ENCODE measurements at places on chromosomes 1 and 21.
A peak's percentile ranks its signal among the peaks of the same experiment; 100 is the strongest.

DNA sequence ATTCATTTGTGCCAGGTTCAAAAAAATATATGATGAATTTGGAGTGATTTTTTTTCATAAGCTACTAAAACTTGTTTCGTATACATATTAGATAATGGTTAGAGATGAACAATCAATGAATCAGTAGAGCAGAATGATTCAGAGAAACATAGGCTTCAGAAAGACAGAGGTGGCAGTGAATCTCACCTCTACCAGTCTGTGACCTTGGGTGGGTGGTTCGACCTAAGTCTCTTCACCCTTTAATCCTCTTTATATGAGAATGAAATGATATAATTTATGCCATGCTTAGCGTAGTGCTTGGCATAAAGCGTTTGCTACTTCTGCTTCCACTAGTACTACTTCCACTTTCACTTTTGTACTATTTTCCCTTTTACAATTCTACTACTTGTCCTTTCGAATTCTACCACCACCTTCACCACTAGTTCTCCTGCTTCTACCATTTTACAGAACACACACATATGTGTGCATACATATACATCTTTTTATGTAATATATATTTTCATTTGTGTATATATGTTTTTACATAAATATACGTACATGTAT is 45.1 kb downstream of the FYB2 start:
- DNase-seq: no peak

DNA sequence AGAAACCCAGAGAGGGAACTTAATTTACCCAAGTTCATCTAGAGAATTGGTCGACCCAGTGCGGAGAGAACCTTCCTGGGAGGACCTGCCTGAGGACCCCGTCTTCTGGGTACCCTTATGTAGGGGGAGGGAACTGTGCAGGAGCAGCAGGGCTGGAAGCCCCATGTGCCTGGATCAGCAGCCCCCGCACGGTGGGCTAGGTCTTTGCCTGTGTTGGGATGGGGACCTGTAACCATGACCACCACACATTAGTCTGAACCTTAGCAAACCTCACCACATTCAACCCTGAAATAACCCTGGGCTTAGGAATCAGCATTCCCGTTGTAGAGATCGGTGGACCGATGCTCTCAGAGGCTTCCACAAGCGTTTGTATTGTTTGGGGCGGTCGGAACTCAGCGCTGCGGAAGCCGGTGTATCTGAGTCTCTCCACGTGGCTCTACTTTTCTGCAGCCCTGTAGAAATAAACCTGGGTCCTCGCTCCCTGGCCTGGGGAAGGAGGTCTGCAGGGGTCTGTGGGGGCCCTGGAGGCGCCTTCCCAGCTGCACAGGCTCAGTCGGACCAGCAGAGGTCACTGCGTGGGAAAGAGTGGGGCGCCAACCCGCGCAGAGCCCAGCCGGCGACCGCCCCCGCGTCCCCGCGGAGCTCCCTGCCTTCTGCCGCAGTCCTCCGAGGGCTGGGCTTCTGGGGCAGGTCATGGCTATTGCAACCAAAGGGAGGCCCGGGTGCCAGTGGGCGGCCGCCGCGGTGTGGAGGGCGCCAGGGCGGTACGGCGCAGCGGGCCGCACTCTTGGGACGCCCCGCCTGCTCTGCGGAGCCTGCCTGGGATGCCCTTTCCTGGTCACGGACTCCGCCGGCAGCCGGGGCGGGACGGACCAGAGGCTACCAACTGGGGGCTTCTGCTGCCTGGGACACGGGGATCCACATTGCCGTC is 36.2 kb upstream of the KCNA10 start:
- DNase-seq: peak; percentile 86

DNA sequence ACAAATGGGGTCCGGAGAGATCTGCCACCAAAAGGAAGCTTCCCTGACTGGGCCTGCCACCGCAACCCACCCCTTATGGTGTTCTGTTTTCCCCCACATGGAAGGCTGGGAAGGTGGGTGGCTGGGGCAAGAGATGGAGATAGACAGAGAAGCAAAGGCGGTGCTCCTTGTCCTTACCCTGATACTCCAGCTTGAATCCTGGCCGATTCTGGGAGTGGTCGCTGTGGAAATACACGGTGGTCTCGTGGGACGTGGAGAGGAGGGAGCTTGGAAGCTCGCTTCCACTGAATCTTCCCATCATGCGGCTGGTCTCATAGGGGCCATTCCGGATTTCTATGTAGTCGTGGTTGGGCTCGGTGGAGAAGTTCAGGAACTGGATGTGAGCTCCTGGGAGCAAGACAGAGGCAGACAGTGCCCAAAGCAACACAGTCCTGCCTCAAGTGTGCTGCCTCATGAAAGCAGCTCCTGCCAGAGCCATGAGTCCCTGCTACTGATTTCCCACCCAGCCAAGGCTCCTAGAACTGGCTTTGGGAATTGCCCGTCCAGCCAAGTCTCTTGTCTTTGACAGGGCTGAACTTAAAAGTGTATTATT is 138.5 kb downstream of the ZSCAN20 start:
- no peak for DNase-seq

- no peak for DNase-seq
These were observed 163.0 kb upstream of the TNR start for GRCh38 chr1:175906370-175906769.

DNA sequence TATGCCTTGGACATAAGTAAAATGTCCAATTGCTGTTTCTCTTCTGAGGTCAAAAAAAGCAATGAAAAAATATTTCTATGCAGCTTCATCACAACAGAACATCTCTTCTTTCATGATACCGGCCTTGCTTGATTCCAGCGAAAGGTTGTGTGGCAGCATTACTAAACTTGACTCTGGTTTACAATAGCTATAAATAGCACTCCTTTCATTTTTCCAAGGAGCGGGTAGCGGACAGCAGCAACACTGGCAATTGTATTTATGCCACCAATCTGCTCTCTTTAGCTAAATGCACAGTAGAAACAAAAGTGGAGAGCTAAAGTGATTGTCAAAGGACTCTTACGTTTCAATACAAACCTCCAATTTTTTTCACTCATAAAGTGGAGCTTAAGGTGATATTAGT is 7.5 kb upstream of the DAB1 start:
- DNase-seq: no peak

DNA sequence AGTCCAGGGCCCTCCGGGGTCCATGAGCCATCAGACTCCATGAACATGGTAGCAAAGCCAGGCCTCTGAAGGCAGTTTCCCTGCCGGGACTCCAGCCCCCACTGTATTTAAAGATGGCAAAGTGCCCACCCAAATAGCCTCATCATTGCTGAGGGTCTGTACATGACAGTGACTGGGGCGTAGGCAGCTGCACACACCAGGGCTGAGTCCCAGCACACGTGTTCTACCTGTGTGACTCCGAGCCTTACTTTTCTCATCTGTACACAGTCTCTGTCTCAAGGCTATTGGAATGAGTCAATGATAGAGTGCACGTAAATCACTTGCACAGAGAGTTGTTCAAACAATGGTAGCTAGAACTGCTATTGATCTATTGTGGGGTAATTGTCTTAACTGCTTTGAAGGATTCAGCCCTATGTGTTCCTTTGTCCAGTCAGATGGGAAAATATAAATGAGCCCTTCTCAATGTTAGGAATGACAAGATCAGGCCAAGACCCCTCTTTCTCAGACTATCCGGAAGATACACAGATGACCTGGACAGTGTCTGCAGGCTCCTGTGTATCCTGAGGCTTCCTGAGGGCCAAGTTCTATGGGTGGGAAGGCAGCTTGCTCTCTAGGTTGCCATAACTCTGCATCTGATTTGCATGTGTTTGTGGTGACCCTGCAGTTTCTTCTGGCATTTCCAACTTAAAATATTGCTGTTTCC is 48.9 kb downstream of the RASSF5 start:
- DNase-seq: peak; percentile 73

DNA sequence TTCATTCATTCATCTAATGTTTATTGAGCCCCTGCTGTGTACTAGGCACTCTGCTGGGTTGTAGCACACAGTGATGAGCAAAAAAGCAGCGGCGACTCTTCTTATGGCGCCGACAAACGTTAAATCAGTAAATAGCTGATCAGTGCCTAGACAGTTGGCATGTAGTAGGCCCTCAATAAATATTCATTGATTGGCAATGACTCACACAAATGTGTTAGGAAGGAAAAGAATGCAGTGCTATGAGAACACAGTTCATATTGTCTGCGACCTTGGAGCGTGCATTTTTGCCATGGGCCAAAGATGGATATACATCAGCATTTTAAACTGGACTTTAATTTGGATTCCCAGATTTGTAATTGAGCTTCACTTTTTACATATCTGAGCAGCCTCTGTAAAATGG is 52.0 kb downstream of the PRDM2 start:
- no peak for DNase-seq

DNA sequence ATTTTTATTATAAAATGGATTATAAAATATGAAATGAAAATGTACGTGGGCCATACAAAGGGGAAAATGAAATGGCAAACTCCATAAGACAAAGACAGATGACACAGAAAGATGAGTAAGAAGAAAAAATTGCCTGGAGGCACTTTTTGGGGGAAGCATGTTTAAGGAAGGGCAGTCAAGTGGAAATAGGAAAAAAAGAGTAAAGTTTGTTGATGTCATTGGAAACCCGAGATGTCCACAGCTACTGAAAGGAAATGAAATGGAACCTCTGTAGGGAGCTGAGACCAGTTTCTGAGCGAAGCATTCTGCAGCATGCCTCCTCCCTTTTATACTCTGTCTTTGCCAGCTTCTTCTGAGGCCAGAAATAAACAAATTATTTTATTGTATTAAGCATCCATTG is 203.4 kb upstream of the UBE2U start:
- DNase-seq: no peak

DNA sequence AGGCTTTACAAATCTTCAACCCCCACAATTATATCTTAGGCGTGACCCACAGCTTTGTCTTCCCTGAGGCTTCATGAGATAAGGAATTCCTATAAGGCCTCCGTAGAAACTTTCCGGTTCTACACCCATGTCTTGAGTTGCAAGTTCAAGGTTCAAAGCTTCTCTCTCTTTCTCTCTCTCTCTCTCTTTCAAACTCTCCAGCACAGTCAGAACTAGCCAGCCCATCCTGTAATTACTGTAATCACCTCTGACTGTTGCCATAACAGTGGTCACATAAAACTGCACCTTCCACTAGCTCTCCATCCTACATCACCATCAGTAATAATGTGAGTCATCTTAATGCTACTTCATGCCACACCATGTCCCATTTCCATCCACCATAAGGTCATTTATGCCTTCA is 90.0 kb upstream of the NFASC start:
- no peak for DNase-seq

DNA sequence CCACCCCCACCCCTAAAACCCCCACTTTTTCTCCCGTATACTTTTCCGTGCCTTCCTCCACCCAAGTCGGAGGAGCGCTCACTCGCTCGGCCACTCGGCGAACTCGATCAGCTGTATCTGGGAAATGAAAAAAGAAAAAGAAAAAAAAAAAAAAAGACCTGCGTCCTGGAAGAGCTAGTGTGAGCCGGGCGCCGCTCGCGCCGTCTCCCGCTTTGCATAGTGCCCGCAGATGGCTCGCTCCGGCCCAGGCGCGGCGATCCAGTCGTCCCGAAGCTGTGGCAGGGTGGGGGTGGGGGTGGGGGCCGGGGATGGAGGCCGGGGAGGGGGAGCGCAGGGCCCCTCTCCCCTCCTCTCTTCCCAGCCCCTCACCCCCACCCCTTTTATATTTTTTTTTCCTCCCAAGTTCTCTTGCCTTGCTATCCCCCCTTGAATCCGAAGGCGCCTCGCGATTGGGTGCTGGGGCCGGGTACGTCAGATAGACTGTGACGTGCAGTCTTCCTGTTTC is 299 bp upstream of the PROX1 start:
- peak; percentile 71 for DNase-seq

- no peak for DNase-seq
These were observed 104.3 kb upstream of the KRTAP19-8 start for GRCh38 chr21:31142600-31142999.

- DNase-seq: no peak
These were observed 100.5 kb upstream of the HMGB4 start for GRCh38 chr1:33763406-33763805.

DNA sequence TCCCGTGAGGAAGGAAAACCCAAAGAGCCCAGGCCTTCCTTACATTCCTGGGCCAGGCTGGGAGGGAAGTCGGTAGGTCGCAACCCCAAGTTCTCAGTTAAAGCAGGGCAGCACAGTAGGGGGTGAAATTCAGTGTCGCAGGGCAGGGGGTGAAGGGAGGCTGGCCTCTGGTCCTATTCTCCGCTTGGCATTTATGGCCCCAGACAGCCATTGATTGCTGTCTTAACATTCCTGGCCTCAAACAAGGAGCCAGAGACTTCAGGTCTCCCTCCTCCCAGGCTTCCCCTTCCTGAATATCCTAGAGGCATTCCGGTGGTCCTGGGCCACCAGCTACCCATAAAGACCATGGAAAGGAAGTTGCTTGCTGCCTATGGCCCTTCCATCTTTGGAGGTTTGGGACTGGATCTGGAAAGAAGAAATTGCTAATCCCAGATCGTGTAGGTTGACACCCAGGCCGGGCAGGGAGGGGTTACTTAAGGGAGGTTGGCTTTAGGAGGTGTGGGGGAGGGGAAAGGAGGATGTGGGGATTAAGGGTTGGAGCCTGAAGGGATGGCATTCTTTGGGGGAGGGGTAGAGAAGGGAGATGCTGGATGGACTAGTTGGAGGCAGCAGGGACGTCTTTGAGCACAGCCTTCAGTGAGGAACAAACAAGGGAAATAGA is 1.7 kb downstream of the LIN28A start:
- DNase-seq: no peak

GRCh38 chr1:24481843-24482610 is 20.6 kb upstream of the RCAN3 start:
- peak; percentile 67 for DNase-seq

DNA sequence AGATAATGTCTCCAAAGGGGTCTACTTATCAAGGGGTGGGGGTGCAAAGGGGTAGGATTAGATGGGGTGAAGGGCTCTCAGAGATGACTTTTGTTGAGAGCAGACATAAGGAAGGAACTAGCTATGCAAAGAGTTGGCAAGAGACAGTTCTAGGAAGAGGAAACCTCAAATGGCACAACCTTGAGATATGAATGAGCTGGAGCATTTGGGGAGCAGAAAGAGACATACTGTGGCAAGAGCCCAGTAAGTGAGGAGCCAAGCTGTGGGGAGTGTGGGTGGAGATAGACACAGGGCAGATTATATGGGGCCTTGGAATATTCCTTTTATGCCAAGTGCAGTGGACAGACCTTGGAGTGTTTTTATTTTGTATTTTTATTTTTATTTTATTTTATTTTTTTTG is 84.8 kb upstream of the BTG3 start:
- no peak for DNase-seq

GRCh38 chr1:65423884-65424572 is 3.6 kb downstream of the LEPR start:
- DNase-seq: no peak

GRCh38 chr1:96313216-96313615 is 408.4 kb upstream of the PTBP2 start:
- DNase-seq: no peak

GRCh38 chr1:27949027-27949426 is 10.7 kb upstream of the XKR8 start:
- no peak for DNase-seq

- DNase-seq: no peak
These were observed 281.7 kb upstream of the CXADR start for GRCh38 chr21:17231124-17231523.

- no peak for DNase-seq
These were observed 303.6 kb downstream of the USH2A start for GRCh38 chr1:216119600-216119999.

GRCh38 chr1:78682496-78682895 is 32.9 kb downstream of the IFI44 start:
- no peak for DNase-seq

- DNase-seq: no peak
These were observed 7.6 kb upstream of the RXRG start for GRCh38 chr1:165452336-165453130.

- DNase-seq: no peak
These were observed 1130.3 kb downstream of the PLA2G4A start for GRCh38 chr1:187959062-187959461.

- DNase-seq: no peak
These were observed 66.1 kb downstream of the TMEM53 start for GRCh38 chr1:44608141-44608540.

Measured in activated effector memory CD4-positive, alpha-beta T cell treated with anti-CD3 and anti-CD28 coated beads, Interleukin-2, amount 50 U/mL, for 16 hours (primary cell).